ENCODE measurements at places on chromosomes 3 and 15.
A peak's percentile ranks its signal among the peaks of the same experiment; 100 is the strongest.

DNA sequence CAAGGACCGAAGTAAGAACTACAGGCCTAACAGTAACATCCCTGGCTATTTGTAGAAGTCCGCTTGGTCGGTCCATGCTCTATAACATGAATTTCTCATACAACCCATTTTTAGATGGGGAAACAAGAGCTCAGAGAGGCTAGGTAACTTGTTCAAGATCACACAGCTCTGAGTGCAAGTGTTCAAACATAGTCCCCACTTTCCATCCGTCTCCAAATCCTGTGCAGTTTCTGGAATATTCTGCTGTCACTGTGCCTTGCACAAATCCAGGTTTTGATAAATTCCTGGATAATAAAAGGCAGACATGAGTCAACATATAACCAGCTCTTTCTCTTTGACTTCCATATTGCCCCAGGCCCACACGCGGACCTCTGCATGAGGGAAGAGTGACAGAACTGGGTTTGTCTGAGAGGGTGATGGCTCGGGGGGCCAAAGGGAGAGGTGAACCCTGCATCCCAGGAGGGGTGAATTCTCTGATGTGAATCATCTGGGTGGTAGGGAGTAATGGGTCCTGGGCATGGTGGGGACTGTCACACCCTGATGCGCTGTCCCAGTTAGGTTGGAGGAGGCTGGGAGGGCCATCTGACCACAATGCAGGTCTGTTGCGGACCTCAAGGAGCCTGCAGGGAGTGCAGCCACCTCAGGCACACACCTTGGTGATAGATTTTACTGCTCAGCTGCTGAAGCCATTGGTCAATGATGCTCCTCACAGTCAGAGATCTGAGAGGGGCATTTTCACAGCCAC is 162.2 kb downstream of the SMAD6 start:
- DNase-seq: no peak

- DNase-seq: no peak
Observed at GRCh38 chr15:70497661-70498060, 265.7 kb downstream of the UACA start.

- DNase-seq: no peak
Observed at GRCh38 chr15:65091946-65092770, 15.6 kb downstream of the KBTBD13 start.

DNA sequence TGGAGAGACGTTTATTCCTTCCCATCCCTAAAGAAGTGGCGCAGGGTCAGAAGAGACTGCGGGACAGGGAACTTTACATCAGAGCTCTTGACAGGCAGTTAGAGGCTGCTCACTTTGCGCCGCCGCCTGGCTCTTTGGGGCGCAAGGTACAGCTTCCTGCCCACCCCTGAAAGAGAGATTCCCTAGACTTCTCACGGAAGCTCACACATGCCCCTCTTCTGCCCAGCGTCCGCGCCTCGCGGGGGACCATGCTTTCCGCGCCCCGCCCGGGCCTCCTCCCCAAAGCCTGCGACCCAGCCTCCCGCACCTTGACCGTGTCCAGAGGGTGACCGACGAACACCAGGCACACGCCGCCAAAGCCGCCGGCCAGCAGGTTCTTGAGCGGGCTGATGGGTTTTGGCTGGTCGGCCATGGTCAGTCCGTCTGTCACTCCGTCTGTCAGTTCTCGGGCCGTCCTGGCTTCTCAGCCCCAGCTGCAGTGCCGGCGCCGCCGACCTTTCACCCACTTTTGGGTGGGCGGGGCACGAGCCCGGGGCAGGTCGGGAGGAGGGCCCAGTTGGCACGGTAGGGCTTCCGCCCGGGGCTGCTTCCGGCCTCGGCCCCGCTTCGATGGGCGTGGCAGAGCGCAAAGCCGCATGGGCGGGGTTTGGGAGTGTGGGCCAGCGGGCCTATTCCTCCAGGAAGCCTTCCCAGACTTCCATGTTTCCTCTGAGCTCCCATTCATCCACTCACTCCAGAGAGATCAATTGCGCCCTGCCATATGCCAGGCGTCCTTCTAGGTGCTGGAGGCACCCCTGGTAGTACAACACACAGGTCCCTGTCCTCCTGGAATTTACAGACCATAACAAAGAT is at the start of gene SLC25A20:
TSS of gene SLC25A20 (minus strand) at position 500 of the 852 bp plus-strand sequence. CDS start at position 412, 88 bp downstream.
- peak; percentile 89 for DNase-seq

- no peak for DNase-seq
Observed at GRCh38 chr3:51678641-51679040, 7.6 kb downstream of the TEX264 start.

DNA sequence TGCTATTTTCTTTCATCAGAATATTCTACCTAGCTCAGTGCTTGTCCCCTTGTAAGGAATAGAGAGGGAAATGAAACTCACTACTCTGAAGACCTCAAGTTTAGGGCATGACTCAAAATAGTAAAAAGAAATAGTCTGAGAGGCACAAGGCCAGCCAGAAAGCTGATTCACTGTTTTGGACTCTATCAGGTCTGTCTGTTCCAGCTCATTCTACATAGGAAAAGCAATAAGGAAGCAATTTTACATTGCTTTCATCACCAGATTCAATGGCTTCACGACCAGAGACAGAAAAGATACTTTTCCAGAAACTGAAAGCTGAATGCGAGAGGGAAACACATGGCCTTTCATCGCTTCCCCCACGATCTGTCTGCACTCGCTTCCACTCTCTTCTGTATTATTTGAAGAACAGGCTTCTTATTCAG is 276.0 kb downstream of the GBE1 start:
- DNase-seq: no peak

DNA sequence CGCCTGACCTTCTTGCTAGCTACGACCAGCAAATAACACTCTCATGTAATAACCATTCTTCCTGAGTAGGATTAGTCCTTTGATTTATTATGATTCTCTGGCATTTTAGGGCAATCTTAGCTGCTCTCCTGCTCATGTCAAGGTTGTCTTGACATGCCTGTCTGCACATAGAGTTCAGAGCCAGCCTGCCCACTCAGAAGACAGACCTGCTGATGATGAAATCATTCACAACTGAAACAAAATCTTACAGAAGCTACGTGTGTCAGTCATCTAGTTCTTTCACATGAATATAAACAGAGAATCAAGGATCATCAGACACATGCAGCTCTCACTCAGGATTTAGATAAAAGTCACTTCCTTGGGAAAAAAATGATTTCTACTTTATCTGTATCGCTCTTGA is 173.6 kb upstream of the LYSMD4 start:
- no peak for DNase-seq

DNA sequence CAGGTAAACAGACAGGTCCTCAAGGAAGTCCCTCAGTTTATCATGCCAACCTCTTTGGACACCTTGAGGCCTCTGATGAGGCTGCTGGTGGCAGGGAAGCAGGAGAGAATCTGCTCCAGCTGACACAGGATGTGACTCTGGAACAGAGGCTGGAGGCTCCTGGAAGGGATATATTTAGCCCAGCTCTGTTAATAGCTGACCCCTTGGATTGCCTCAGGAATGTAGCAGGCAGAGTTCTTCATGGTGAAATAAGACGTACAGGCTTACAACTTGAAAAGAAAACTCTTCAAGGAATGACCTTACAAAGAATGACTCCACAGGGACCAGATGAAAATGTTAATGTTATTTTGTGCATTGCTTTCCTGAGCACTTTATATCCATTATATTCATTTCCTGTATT is 90.5 kb downstream of the AQP9 start:
- DNase-seq: no peak

- no peak for DNase-seq
Observed at GRCh38 chr3:42654331-42655201, 1.1 kb downstream of the ZBTB47 start.

DNA sequence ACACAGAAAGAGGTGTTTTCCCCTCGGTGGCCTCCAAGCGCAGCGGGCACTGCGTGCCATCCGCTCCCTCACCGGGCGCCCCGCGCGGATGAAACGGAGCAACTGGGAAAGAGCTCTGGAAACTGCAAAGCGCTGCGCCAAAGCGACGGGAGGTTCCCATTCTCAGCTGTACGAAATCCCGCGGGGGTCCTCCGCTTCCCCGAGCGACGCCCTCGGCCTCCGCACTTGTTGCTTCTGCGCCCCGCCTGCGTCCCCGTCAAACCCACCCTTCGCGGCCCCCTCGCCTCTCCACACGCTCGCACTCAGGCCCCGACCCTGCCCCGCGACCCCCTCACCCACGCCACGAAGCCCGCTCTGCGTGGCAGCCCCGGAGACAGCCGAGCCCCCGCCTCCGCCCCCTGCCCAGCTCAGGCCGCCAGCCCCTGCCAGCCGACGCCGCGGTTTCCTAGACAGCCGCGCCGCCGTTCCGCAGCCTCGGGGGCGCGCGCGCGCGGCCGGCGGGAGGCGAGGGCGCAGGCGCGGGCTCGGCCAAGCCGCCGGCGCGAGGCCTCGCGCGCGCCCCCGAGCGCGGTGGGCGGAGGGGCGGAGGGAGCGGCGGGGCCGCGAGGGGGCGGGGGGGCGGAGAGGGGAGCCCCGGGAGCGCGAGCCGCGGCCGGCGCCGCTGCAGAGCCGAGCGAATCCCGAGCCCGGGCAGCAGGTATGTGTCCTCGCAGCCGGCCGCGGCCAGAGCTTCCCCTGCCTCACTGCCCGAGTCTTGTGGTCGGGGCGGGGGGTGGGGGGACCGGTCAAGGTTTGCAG is at the start of gene TMEM266:
TSS of gene TMEM266 (plus strand) at position 666 of the 798 bp plus-strand sequence. CDS start 74,279 bp downstream, outside the sequence.
- DNase-seq: no peak

GRCh38 chr3:107028626-107029025 is 348.6 kb upstream of the CCDC54 start:
- DNase-seq: no peak

DNA sequence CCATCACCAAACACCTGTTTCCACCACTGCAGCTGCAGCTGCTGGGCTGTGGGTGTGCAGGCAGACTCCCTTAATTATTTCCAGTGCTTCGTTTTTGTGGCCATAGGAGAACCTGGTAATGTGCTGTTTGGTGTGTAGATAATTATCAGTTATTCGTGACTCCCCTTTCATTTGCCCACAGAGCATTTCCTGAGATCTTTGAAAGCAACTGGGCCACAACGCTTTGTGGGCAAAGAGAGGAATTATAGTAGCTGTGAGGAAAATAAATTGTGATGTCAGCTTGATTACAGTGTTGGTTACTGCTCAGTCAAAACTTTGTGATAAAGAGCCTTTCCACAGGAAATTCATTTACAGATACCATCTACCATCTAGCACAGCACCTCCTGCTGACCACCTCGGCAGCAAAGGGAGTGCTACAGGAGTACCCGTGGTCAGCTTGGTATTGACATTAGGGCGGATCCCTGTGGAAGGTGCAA is 193.3 kb upstream of the SLCO3A1 start:
- DNase-seq: no peak

DNA sequence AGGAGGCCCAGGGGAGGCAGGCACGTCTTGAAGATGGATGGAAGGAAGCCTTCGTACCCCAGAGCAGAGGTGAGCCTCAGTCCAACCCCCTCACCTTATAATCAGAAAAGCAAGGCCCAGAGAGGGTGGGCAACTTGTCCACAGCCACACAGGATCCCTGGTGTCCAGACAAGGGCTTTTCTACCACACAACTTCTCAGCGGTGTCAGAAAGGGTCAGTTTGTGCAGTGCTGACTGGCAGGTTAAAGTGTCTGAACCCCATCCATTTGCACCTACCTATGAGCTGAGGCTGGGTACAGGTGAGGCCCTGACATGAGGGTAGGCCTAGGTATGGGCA is 8.6 kb downstream of the IGDCC3 start:
- no peak for DNase-seq
